Esophagus squamous epithelium (tissue), 5 donors: ENCODE measurements at places on chromosomes 4 and X.

GRCh38 chr4:84317513-84317912, 181.6 kb downstream of the NKX6-1 start:
- DNase-seq = no peak
- no peaks in the 10 kb centered on the region for H3K4me1 ChIP-seq
- H3K36me3 ChIP-seq = no peaks in the 10 kb centered on the region
- H3K27ac ChIP-seq = no peak overlapping the region

DNA sequence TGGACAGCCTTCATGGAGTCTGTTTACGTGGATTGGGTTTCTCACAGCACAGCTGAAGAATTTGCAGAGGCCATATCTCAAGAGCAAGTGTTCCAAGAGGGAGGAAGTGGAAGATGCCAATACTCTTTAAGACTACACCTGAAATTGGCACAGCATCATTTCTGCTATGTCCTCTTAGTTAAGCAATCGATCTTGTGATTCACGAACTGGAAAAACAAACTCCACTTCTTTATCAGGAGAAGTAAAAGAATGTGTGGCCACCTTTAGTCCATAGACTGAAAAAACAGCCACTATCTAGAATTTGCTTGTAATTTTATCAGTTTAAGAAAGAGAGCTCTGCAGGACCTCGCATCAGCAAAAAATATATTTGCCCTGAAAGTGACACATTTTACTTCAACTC, 473.1 kb upstream of the ATOH1 start:
- no peaks in the 10 kb centered on the region for H3K36me3 ChIP-seq
- H3K27ac ChIP-seq = no peak overlapping the region
- no peak for DNase-seq
- H3K4me1 ChIP-seq = peaks cover 3% of the 10 kb centered on the region

DNA sequence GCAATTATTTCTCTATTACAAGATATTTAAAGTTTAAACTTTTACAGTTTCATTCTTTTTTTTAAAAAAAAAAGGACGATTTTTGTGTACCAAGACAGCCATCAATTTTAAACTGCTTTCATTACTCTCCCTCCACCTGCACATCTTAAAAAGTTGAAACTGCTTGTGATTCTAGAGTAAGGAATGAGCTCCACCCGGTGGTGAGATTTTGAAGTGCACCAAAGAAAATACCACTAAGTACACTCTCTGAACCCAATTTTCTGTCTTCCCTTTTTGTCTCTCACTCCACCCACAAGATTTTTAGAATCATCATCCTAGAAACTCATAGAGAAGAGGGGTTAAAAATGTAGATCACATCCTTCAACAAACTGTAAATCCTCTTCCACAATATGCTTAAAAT, 91.3 kb upstream of the WDR44 start:
- no peak overlapping the region for H3K27ac ChIP-seq
- no peaks in the 10 kb centered on the region for H3K27me3 ChIP-seq
- no peaks in the 10 kb centered on the region for H3K4me1 ChIP-seq
- no peak overlapping the region for H3K4me3 ChIP-seq

- no peaks in the 10 kb centered on the region for H3K4me1 ChIP-seq
- H3K36me3 ChIP-seq = no peaks in the 10 kb centered on the region
- H3K27ac ChIP-seq = no peak overlapping the region
- H3K4me3 ChIP-seq = no peak overlapping the region
These were observed 331.0 kb upstream of the PITX2 start for GRCh38 chr4:110953898-110954297.

DNA sequence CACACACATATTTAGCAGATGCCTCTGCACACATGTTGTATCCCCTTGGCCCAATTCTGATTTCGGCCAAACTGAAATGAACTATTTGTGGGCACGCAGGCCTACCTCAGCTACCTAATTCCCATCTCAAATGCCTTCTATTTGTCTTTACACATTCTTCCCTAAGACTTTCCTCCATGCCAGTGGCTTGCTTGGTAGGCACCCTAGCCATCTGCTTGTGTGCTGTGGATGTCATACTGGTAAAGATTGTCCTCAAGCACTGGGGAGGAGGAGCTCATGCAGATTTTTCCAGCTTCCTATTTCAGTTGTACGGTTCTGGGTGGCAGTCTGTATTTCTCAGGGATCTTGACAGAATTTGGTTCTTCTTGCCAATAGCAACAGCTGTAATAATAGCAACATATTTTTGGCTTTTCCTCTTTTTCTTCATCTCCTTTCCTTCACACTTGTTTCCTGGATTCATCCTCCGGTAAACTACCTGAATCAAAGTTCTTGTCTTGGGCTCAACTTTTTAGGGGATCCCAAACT, 514.3 kb downstream of the ADGRL3 start:
- no peaks in the 10 kb centered on the region for H3K27me3 ChIP-seq
- H3K4me1 ChIP-seq = no peaks in the 10 kb centered on the region

DNA sequence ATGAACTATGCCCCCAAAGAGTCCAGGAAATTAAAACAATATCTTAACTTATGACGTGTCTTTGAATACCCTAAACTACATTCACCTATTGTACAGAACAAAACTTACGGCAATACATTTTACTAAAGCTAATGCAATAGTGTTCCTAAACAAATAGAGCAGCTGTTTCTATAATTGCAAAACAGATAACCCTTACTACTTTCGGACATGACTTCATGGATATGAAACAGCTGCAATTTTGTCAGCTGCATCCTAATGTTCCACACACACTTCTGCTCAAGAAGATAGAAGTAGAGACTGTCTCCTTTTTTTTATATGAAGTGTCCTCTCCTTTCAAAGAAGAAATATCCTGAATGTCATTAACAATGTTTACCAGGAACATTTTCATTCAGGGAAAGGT, 174.9 kb downstream of the ACTRT1 start:
- no peaks in the 10 kb centered on the region for H3K36me3 ChIP-seq
- no peaks in the 10 kb centered on the region for H3K27me3 ChIP-seq
- no peak for DNase-seq
- no peaks in the 10 kb centered on the region for H3K4me1 ChIP-seq
- H3K4me3 ChIP-seq = no peak overlapping the region
- H3K27ac ChIP-seq = no peak overlapping the region

DNA sequence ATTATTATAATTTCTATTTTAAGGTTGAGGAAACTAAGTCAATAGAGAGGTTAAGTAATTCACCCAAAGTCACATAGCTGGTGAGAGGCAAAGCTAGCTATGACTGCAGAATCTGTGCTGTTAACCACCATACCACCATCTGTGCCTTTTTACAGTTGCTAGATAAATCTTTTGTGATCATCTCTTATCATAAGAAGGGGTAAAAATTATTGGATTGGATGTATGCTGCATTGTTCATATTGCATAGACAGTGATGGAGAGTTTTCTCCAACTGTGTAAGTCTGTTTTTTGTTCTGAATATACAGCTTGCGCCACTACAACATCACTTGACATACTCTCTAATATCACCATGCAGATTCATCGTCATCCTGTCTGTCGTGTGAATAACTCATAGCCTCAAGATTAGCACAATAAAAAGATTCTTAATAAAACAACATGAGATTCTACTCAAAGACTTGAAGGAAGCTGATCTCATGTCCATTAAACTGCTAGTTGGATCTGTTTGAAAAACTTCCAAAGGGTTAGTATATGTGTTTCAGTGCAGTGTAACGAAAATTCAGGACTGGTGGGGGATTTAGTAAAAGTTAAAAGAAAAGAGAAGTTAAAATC, 495.9 kb downstream of the SPRY1 start:
- peaks cover 16% of the 10 kb centered on the region for H3K4me1 ChIP-seq
- H3K27ac ChIP-seq = no peak overlapping the region
- H3K4me3 ChIP-seq = no peak overlapping the region
- no peak for DNase-seq
- no peaks in the 10 kb centered on the region for H3K36me3 ChIP-seq
- no peaks in the 10 kb centered on the region for H3K27me3 ChIP-seq

DNA sequence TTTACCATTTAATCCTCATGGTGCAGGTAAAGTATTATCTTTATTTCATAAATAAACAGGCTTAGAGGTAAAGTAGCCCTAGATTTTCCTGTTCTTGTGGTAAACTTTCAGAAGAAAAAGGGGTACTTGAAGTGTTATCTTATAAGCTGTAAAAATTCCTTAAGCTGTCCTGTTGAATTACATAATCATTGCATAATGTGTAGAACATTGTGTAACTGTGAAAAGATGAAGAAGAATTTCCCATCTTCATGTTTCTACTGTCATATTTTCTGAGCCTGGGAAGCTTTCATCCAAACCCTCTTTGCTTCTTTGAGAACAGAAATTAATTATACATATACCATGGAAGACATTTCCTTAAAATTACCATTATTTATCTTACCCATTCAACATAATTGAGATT, 90.5 kb downstream of the ELOVL6 start:
- H3K4me3 ChIP-seq = no peak overlapping the region
- H3K36me3 ChIP-seq = no peaks in the 10 kb centered on the region
- H3K4me1 ChIP-seq = peaks cover 4% of the 10 kb centered on the region
- no peaks in the 10 kb centered on the region for H3K27me3 ChIP-seq

DNA sequence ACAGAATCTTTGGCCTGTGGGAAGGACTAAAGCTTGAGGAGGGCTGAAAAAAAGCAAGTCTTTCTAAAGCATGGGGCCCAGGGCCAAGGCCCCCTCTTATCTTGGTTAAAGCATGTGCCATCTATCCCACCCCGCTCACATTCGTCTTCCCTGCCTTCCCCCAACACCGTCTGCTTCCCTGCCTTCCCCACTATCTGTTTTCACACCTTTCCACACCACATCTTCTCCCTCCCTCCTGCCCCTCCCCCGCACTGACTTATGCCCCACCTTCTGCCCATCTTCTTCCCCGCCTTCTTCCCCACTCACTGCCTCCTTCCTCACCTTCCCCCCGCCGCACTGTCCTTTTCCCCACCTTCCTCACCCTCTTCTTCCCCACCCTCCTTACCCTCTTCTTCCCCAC, 890 bp upstream of the NAP1L5 start:
- no peaks in the 10 kb centered on the region for H3K36me3 ChIP-seq
- peaks cover 9% of the 10 kb centered on the region for H3K4me1 ChIP-seq
- H3K4me3 ChIP-seq = no peak overlapping the region
- H3K27ac ChIP-seq = no peak overlapping the region
- DNase-seq = no peak

DNA sequence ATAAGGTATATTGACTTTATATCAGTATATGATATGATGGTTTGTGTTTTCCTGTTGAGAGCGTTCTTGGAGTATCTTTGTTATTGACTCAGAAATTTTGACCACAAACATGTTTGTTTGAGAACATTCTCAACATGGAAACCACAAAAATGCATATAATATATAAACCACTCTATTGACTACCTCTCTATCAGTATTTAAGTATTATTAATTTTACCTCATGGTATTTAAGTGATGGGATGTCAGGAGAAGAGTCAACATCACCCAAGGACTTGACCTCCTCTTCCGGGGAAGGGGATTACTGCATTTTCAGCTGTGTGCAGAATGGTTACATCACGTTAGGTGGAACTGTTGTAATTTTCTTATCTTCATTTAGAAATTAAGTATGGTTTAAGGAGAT, 54.3 kb upstream of the PUDP start:
- no peaks in the 10 kb centered on the region for H3K27me3 ChIP-seq
- no peaks in the 10 kb centered on the region for H3K4me1 ChIP-seq
- H3K4me3 ChIP-seq = no peak overlapping the region
- no peaks in the 10 kb centered on the region for H3K36me3 ChIP-seq

- H3K4me1 ChIP-seq = no peaks in the 10 kb centered on the region
- no peak for DNase-seq
- no peaks in the 10 kb centered on the region for H3K27me3 ChIP-seq
- H3K27ac ChIP-seq = no peak overlapping the region
These were observed 54.2 kb upstream of the GIMD1 start for GRCh38 chr4:106422766-106423165.

GRCh38 chrX:1389993-1390285, 2.0 kb downstream of the SLC25A6 start:
- H3K27me3 ChIP-seq = no peaks in the 10 kb centered on the region
- peaks cover 52% of the 10 kb centered on the region for H3K36me3 ChIP-seq
- H3K4me1 ChIP-seq = peaks cover 27% of the 10 kb centered on the region
- DNase-seq = no peak
- H3K27ac ChIP-seq = no peak overlapping the region
- H3K4me3 ChIP-seq = no peak overlapping the region

DNA sequence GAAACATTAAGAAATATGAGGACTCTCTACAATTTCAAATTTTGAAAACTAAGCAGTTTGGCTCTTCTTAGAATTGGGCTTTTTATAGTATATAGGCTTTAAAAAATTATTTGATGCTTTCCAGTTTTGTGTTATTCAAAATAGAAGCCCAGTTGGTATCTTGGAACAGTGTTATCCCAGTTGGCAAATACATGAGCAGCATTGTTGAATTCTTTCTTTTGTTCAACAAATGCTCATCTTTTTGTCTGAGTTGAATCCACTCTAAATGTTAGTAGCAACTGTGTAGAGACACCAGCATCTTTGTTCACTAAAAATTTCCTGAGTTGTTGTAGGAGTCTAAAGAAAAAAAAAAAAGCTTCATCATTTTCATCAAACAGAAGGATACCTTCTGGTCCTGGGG, 41.0 kb upstream of the LIMCH1 start:
- H3K4me1 ChIP-seq = no peaks in the 10 kb centered on the region
- H3K4me3 ChIP-seq = no peak overlapping the region
- no peaks in the 10 kb centered on the region for H3K36me3 ChIP-seq
- no peaks in the 10 kb centered on the region for H3K27me3 ChIP-seq
- no peak overlapping the region for H3K27ac ChIP-seq
- no peak for DNase-seq

DNA sequence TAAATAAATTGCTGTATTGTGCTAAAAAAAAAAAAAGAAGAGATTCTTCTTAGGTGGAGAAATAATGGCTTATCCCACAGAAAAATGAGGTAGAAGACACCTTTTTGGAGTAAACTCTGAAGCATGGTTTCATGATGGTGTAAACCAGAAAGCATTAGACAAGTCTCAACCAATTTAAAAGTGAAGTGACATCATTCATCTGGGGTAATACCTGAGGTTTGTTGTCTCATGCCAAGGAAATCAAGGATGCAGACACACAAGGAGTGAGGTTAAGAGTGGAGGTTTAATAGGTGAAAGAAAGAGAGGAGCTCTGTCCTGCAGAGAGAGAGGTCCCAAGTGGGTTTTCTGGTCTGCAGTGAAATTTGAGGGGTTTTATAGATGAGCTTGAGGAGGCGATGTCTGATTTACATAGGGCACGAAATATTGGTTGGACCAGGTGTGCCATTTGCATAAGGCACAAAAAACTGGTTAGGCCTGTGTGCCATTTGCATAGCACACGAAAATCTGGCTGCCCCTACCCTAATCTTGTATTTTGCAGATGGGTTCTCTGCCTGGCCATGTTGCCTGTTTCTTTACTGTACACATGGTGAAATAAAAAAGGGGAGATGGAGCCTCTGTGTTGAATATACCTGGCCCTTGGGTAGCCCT, 25.0 kb upstream of the CWH43 start:
- no peak overlapping the region for H3K4me3 ChIP-seq
- H3K27me3 ChIP-seq = no peaks in the 10 kb centered on the region

- no peaks in the 10 kb centered on the region for H3K4me1 ChIP-seq
- no peaks in the 10 kb centered on the region for H3K27me3 ChIP-seq
- H3K4me3 ChIP-seq = no peak overlapping the region
- no peaks in the 10 kb centered on the region for H3K36me3 ChIP-seq
- DNase-seq = no peak
These were observed 319.1 kb downstream of the GPAT3 start for GRCh38 chr4:83855044-83855443.
